ENCODE measurements at places on chromosomes 7 and 10. TPM values are rescaled to one million over a fixed set of nuclear protein-coding genes. Genes with fewer than 3 reads are reported as not detected.

The TRIM73 gene
- 0.39 TPM for total RNA-seq

The CSGALNACT2 gene
- total RNA-seq, result 18.6 TPM

The SPDYE8 gene
- total RNA-seq, result not detected

The PRRT4 gene
- total RNA-seq, result 42.4 TPM

The PCDH15 gene
- total RNA-seq, result not detected

The SLC12A9 gene
- total RNA-seq, result 23.8 TPM

The NODAL gene
- total RNA-seq, result not detected

The ZC3HAV1 gene
- total RNA-seq, result 17.2 TPM

The APBB1IP gene
- not detected for total RNA-seq

The SPDYE18 gene
- not detected for total RNA-seq

The NRCAM gene
- total RNA-seq, result 45.7 TPM

The AGR2 gene
- total RNA-seq, result not detected

The LFNG gene
- total RNA-seq, result 11.7 TPM

The TMEM176A gene
- total RNA-seq, result 2.3 TPM

The COX15 gene
- total RNA-seq, result 48.3 TPM

The WNT8B gene
- total RNA-seq, result not detected

The BMPER gene
- total RNA-seq, result 8.2 TPM

The DENND2A gene
- 0.87 TPM for total RNA-seq

The SEMA3C gene
- total RNA-seq, result 12.4 TPM

The OR6V1 gene
- not detected for total RNA-seq

The PNLIPRP2 gene
- not detected for total RNA-seq

The STOX1 gene
- total RNA-seq, result 2.4 TPM

The RASSF4 gene
- total RNA-seq, result 0.71 TPM

The DNAJC2 gene
- 76.8 TPM for total RNA-seq

Data from A673 (cell line).